Kidney epithelial cell (primary cell): ENCODE measurements at places on chromosomes 5 and 9. TPM values are rescaled to one million over a fixed set of nuclear protein-coding genes. Genes with fewer than 3 reads are reported as not detected.

GRCh38 chr9:1184146-1184545 lies 134.0 kb downstream of the DMRT2 start:
- no peak for DNase-seq

CER1 gene
- total RNA-seq, result not detected in 2 replicates

- no peak for DNase-seq
These were observed 149.7 kb downstream of the GCNT1 start for GRCh38 chr9:76608575-76609273.

- no peak for DNase-seq
These were observed 162.6 kb upstream of the PPP1R2B start for GRCh38 chr5:156687514-156687913.

- DNase-seq, result no peak
These were observed 262.5 kb downstream of the GOLPH3 start for GRCh38 chr5:31911291-31912265.

GRCh38 chr9:16417749-16418148 lies 452.7 kb downstream of the BNC2 start:
- DNase-seq, result no peak

DNA sequence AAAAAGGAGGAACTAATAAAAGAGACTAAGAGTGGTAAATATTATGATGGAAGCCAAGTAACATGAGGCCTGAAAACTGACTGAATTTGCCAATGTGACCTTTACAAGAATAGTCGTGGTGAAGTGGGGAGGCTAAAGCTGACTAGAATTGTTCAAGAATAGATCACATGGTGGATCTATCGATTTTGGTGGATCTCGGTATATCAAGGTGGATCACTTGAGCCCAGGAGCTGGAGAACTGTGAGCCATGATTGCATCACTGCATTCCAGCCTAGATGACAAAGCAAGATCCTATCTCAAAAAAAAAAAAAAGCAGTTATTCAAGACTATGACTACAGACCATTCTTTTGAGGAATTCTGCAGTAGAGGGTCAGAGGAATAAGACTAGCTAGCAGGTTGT lies 15.1 kb downstream of the ERMP1 start:
- no peak for DNase-seq

- no peak for DNase-seq
These were observed 10.5 kb downstream of the KIF4B start for GRCh38 chr5:155024015-155024414.

OR13C4 gene
- not detected in 2 replicates for total RNA-seq

GRCh38 chr9:23005156-23005555 lies 558.5 kb downstream of the DMRTA1 start:
- no peak for DNase-seq

FBXL17 gene
- 11.6 and 12.7 TPM in 2 replicates for total RNA-seq

DNA sequence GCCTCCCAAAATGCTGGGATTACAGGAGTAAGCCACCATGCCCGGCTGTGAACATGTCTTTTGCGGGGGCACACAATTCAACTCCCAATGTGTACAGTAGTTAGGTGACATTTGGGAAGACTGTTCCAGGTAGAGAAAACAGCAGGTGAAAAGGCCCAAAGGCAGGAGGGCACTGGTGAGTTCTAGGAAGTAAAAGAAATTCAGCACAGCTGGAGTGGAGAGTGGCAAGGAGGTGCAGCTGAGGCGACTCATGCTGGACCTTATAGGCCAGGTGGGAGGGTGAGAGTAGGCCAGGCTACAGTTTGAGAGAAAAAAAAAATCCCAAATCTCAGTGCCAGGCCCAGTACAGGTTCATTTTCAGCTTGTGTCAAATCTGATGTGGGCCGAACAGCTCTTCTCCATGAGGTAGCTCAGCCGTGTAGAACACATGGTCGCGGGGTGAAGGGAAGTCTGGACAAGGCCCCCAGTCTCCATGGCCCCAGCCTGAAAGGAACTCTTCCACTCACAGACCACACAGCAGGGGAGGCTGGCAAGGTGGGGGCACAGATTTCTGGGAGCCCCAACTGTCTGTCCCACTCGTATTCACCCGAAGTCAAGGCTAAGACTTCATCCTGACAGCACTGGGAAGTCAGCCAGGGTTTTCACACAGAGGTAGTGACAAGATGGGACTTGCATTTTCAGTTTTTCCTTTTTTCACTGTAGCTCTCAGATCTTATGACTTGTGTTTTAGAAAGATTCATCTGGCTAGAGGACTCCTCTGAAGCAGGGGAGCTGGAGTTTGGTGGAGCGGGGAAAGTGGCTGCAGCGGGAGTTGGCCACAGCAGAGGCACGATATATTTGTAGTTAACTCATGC lies 4.5 kb upstream of the HNRNPAB start:
- DNase-seq, result no peak

GRCh38 chr5:99141534-99142128 lies 212.8 kb upstream of the CHD1 start:
- no peak for DNase-seq

DNA sequence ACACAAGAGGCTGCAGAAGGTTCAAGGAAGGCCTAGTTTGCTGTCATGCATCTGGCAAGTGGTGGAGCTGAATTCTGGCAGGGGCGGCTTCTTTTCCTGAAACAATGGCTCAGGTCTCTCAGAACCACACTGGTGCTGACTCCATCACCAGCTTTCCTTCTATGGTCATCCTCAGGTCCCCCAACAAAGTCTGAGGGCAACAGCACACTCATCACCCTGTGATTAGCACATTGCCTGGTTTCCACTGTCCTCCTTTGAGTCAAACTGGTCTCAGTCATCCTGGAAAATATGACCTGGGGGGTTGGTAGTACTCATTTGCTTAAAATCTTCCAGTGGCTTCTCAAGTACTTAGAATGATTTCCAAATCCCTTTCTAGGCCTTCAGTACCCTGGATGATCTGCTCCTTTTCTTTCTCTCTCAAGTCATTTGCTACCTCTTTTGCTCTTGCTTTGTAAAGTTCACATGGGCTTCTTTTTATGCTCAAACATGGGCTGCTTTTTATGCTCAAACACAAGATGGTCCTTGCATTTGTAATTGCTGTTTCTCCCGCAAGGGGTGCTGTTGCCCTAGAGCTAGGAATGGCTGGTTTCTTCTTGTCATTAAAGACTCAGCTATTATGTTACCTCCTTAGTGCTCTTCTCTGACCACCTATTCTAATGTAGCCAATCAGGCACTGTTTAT lies 144.9 kb downstream of the ALDH1A1 start:
- DNase-seq, result no peak

DNA sequence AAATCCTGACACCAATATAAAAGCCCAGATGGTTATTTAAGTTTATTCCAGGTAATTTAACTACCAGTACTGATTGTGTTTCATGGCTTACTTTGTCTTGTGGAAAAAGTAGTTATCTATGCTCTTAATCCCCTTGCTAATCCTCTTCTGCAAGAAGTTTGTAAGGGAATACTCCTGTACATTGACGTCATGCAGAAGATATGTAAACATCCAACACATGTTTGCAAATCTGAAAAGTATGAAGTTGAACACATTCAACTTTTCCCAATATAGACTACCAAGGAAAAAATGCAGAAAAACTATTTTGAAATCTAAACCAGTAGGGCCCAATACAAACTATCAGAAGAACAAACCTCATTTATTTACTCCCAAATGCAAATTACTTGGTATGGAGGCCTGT lies 56.3 kb upstream of the ELL2 start:
- no peak for DNase-seq

GRCh38 chr9:90433398-90433941 lies 209.2 kb downstream of the DIRAS2 start:
- peak; percentile 99 for DNase-seq

DNA sequence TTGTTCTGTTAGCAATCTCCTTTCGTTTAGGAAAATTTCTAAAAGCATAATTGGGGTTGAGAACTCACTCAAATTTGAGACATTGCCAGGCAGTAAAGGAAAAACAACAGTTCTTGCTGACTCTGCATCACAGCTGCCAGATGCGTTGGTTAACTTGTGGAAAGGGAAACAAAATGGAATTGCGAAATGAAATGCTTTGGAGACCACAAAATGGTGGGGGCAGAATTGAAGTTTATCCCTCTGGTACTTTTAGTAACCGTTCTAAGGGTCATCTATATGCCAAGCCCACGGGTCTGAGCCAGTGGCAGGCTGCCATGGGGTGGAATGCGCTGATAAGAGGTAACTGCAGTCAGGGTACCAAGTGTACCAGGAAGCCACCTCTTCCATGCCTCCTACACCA lies 28.6 kb upstream of the SELENOP start:
- DNase-seq, result peak; percentile 35

PCDHB12 gene
- 1.2 and 1.6 TPM in 2 replicates for total RNA-seq

GRCh38 chr9:137373611-137373980 lies 49.4 kb downstream of the EXD3 start:
- no peak for DNase-seq

DNA sequence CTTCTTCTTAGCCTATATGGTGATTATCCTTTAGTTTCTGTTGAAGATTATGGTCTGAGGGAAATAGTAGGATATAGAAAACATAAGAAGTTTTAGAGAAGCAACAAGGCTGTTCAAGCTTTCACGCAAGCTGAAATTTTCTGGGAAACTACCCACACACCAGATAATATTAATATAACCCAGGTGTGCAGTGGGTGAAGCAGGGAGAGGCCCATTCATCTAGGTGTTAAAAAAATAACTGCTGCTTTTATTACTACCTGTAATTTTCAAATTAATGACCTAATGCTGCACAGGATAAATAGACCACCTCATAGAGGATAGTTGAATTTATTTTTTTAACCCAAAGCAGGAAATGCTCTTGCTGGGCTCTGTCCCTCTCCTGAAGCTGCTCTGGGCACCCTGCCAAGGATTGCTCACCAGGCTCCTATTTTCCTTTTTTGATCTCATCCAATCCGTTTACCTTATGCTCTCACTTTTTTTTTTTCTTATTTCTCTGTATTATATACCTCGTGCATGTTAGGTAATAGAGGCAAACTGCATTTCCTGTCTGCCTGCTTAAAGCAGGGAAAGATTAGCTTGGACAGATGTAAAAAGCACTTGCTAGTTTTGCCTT lies 124.3 kb upstream of the SLC12A2 start:
- peak; percentile 67 for DNase-seq

DNA sequence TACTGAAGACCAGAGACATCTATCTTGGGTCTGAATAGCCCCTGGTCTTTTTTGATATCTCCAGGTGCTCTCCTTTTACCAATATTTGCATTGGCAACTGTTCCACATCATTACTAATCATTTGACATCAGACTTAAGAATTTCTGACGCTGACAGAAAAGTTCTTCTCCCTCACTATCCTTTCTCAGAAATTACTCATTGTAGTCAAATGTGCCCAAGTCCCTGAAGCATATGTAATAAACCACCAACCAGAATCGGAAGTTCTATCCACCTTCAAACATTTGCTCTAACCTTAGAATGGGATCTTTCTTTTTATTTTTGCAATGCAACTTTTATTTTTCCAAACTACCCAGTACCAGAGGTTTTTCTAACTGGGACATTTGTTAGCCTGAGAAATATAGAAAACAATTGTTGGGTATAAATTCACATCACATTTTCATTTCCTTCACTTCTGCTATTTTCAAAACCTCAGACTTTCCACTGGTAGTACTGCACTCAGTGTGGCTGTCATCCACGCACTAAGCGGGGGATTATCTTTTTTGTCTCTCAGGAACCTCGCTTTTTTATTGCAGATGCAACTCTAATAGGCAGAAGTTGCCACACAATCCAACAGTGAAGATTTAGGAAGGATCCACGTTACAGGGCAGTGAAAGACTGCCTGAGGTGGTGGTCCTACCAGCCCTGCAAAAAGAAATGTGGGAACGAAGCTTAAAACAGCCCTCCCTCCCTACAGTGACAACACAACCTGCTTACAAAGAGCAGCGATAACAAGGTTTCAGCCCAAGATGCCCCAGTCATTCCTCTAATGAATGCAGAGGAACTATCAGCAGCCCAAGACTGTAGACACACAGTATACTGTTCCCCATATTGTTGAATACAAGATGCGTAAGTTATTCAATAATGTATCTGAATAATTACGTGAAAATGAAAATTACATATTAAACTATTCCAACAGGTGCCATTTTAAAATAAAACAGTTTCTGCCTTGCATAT lies 201.2 kb downstream of the EBF1 start:
- DNase-seq, result no peak

GRCh38 chr9:78438211-78438610 lies 141.3 kb downstream of the PSAT1 start:
- no peak for DNase-seq

PGM5 gene
- 0.79 and 1.2 TPM in 2 replicates for total RNA-seq

SPINK7 gene
- total RNA-seq, result not detected in 2 replicates

GRCh38 chr9:96158909-96159575 lies 142.9 kb downstream of the HSD17B3 start:
- no peak for DNase-seq

ZNF462 gene
- 26.2 and 32.1 TPM in 2 replicates for total RNA-seq

DNA sequence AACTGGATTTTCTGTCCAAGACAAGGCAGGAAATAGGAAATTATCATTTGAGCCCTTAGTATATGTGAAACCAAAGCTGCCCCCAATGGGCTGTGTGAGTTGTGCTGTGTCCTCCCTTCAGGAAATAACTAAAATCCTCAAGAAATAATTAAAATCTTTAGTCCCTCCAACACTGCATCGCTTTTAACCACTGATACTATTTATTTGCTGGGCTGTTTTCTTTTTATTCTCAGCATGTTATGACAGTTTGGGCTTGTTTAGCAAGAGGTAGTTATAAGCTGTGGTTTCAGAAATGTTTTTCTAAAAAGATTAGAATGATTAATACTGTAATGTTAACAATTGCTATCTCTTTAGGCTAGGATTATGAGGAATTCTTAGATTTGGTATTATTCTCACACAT lies 187.0 kb upstream of the KCNN2 start:
- no peak for DNase-seq

GRCh38 chr5:90563108-90563507 lies 4.5 kb downstream of the ADGRV1 start:
- no peak for DNase-seq

DNA sequence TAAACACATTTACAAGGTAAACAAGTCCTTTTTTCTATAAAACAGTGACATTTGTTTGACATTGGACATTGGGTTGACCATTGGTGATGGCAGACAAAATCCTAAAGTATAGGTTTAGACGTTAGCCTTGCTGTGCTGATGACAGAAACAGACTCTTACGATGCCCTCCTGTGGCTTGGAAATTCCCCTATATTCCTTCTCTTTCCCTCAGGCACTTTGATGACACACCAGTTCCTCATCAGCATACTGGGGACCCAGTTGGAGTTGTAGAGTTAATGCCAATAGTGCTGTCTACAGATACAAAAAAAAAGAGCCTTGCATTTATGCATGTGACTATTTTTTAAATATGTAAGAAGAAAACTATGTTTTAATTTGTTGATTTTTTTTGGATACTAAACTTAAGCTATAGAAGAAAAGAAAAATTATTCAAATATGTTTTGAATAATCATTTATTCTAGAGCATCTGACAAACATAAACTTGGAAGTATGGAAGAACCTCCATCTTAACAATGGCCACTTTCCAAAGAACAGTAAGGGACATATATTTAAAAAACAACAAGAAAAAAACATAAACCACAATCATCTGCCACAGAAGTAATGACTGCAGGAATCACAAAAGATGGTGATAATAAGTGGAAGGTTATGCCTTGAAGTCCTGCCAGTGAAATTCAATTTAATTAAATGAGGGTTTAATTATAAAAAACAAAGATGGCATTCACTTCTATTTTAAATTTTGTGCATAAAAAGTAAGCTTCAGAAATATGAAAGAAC lies 75.6 kb upstream of the SNCAIP start:
- no peak for DNase-seq
